ENCODE measurements at places on chromosomes 2 and 18.
A peak's percentile ranks its signal among the peaks of the same experiment; 100 is the strongest.

- DNase-seq: no peak
Measured at GRCh38 chr2:3445891-3446290, 66.4 kb downstream of the TRAPPC12 start.

DNA sequence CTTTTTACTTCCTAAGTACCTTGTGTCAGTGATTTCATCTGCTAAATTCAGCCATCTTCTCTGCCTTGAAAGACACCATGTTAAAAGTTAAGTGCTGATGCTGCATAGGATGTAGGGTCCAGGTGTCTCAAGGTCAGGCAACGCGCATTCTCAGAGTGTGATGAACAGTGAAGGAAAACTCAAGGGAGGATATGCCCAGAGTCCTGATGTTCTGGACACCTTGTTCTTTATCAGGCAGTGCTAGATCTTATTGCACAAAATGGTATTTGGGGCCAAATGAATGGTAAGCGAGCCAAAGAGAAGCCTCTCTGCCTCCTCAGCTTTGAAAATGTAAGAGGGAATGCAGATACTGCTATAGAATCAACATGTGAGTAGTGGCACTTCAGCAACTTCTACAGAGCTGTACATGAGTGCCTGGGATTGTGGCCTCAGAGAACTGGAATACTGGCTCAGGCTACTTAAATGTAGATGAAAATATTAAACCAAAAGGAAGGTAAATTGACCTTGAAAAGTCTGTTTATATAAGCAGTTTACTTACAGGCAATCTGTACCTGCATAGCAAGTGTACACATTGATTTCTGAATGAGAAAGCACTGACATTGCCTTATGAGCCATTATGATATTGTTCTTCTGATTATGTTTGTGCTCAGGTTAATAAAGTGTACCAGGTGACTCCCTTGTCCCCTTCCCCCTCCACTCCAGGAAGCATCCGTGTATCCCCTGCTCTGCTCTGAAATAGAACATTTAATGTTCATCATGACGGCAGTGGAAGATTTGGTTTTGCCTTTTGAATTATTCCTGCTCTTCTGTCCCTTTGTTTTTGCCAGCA is 86.7 kb upstream of the RANBP2 start:
- no peak for DNase-seq

GRCh38 chr2:148578493-148578884 is 66.1 kb upstream of the EPC2 start:
- no peak for DNase-seq

DNA sequence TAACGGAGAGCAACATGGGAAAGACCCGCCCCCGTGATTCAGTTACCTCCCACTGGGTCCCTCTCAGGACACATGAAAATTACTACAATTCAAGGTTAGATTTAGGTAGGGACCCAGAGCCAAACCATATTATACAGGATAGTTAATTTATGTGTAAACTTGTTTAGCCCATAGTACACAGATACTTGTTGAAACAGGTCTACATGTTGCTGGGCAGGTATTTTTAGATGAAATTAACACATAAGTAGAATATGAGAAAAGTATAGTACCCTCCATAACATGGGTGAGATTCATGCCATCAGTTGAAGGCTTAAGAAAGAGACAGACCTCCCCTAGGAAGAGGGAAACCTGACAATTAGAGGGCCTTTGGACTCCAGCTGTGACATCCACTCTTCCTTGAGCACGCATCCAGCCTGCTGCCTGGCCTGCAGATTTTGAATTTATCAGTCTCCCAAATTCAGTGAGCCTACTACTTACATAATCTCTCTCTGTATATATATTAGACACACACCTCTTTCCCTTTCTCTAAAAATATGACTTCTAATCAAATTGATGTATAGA is 463.5 kb upstream of the NETO1 start:
- no peak for DNase-seq

GRCh38 chr2:196538189-196538588 is 101.3 kb upstream of the CCDC150 start:
- no peak for DNase-seq

DNA sequence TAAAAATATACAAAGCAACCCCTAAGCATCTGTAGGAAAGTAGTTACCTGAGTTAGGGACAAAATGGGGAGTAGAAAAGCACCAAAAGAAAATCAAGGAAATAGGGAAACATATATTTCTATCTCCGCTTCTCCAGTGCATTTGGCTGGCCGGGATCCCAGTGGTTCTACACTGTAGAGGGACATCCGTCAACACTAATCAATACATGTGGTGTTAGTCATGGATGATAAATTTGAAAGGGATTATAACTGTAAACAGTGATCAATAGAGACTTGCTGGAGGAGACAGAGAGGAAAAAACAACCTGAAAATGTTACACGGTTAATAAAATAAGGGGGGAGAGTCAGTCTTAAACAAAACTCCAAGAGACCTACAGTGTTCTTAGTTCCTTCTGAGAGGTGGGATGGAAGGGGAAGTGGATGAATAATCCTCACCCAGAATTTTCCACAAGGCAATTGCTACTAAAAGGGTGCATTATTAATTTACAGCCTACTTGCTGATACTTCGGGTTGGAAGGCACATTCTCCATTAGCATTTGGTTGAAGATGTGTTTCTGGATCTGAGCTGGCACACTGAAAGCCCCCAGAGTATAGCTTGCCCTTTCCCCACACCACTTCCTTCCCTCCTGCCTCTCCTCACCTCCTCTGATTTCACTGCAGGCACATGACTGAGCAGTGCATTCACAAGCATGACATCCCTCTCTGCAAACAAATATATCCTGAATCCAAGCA is 530.0 kb downstream of the BCL11A start:
- DNase-seq: no peak

DNA sequence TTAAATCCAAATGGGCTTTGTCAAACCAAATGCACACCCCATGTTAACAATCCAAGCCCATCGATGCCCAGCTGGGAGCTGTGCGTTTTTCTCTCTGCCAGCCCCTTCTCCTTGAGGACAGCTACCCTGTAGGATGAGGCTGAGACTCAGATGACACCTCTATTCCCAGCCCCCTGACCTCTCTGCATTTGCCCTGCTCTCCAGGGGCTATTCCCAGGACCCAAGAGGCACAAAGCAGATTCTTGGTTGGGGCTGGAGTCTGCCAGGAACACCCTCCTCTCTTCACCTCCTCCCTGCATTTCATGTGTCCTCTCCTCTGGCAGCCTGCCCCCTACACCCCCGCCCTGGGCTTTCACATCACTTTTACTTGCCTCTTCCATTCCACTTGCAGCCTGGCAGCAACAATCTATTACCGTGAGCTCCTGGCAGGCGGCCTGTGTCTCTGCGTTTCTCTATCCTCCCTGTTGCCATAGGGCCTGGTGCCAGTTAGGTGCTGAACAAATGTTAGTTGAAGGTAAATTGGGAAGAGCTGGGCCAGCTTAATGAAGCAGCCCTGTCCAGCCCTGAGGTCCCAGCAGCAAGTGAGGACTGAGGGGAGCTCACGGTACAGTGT is 51.8 kb downstream of the ADD2 start:
- no peak for DNase-seq

- no peak for DNase-seq
Measured at GRCh38 chr2:196275646-196276352, 104.4 kb upstream of the STK17B start.

GRCh38 chr2:59390581-59390980 is 1149.5 kb upstream of the FANCL start:
- no peak for DNase-seq

GRCh38 chr2:97774425-97774824 is 61.0 kb downstream of the ZAP70 start:
- DNase-seq: no peak

DNA sequence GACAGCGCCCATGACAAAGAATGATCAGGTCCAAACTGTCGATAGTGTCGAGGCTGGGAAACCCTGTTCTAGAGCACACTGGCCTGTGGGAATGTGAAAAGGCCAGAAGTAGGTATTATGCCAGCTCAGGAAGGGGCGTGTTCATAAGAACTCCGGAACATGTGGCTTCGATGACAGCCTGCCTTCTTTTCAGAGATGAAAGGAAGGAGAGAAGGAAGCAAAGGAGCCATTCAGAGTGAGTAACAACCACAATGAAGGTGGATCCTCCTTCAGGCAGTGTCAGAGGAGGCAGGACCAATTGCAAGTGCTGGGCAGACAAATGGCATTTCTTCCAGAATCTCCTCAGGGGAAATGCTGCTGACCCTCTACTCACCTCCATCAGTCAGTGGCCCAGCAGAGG is 58.5 kb downstream of the NCKAP5 start:
- no peak for DNase-seq

- no peak for DNase-seq
Measured at GRCh38 chr2:239961662-239962613, 63.2 kb downstream of the NDUFA10 start.

GRCh38 chr2:134269972-134270735 is 16.3 kb downstream of the MGAT5 start:
- DNase-seq: no peak

DNA sequence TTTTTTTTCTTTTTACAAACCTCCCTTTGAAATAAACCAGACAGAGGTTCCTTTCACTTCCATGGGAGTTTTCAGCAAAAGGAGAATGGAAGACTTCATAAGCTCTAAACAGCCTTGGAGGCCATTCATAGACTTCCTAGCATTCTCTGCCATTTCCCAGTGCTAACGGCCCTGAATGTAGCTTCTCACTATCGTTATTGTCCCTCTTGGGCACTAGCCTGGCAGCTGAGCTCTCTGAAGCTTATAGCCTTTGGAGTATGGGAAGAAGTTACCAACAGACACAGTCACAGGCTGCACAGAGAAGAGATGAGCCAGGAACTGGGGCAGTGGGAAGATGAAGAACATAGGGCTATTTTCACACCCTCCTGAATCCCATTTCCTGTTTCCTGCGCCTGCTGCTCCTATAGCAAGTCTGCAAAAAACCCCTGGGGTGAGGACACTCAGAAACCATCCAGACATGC is 29.1 kb upstream of the EPC2 start:
- DNase-seq: no peak

DNA sequence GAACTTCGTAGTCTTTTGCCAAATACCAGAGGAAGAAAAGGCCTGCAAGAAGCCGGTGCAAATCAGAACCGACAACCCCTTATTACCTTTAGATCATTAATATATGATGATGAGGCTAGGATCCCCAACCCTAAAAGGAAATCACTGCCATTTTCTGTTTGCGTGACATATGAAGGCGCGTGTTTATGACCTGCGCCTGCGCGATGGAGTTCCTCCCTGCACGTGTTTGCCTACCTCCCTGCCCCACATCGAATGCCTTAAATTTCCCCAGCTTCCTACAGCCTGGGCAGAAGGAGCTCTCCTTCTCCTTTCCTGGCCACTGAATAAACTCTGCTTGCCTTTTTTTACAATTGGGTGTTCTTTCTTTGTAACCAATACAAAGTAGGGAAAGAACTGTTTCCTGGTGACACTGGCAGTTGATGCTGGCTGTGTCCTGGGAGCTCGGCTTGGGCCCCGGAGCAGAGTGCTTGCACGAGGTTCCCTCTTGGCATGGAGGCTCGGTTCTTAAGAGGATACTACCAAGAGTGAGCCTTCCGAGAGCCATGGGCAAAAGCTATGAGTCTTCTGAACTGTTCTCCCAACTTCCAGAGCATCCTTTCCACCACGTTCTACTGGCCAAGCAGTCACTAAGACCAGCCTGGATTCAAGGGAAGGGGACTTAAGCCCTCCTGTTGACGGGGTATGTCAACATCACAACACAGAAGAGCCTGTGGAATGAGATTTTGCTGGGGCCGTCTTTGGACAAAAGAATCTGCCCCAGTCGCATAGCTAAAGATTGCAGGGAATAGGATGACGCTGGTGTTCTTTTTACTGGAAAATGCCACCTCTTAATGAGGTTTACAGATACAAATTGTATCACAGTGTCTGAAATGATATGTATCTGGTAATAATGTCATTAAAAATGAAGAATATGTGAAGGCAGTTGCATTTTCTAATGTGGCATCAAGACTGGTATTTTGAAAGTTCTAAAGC is 179.8 kb downstream of the SH3BP4 start:
- no peak for DNase-seq

DNA sequence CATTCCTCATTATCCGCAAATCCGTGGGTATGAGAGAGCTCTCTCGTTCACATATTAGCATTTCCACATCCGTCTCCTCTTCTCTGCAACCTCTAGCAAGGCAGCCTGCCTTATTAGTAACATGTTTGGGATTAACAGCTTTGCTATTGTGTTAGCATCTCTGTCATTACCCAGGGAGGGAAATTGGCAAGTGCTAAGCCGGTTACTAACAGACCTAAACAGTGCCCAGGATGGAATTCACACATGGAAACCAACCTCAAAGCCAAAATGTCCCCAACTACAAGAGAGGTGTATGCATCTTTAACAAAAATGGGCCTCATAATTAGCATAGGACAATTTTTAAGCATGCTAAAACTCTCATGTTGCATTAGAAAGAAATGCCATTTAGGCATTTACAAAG is 309.0 kb upstream of the MEIS1 start:
- DNase-seq: no peak

- DNase-seq: no peak
Measured at GRCh38 chr2:29865512-29865911, 55.9 kb downstream of the ALK start.

GRCh38 chr2:12501469-12502158 is 215.1 kb upstream of the TRIB2 start:
- peak; percentile 43 for DNase-seq

- DNase-seq: no peak
Measured at GRCh38 chr18:63119647-63120046, 199.9 kb downstream of the BCL2 start.

DNA sequence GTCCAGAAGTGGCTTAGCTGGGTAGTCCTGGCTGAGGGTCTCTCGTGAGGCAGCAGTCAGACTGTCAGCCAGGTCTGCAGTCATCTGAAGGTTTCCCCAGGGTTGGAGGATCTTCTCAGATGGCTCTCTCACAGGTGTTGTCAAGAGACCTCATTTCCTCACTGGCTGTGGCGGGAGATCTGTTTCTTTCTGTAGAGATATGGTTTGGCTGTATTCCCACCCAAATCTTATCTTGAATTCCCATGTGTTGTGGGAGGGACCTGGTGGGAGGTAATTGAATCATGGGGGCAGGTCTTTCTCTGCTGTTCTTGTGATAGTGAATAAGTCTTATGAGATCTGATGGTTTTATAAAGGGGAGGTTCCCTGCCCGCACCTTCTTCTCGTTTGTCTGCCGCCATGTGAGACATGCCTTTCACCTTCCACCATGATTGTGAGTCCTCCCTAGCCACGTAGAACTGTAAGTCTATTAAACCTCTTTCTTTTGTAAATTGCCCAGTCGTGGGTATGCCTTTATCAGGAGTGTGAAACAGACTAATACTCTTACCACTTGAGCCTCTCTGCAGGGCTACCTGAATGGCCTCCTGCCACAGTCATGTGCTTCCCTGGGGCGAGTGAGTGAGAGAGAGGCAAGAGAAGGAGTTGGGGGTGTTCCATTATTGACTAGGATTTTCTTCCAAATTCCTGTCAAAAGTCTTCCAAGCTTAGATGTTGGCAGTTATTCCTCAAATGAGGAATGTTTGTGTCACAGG is 23.6 kb downstream of the MALT1 start:
- no peak for DNase-seq

DNA sequence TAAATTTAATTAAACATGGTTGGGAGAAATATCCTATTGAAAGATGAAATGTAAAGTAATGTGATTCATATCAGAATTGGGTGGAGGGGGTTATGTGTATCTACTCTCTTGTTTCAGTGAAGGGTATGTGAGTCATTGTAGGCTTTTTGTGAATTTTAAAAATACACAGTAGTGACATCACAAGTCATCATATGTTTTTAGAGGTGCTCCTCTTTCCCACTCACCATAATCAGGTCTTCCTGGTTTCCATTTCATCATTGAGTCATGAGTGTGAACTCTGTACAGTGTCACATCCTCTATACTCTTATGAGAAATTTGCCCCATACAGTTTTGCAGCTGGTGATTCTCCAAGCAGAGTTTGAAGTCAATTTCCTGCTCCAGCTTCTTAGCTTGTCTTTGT is 18.8 kb downstream of the FSIP2 start:
- no peak for DNase-seq

GRCh38 chr2:144514616-144515091 is 5.3 kb downstream of the ZEB2 start:
- no peak for DNase-seq

Measured in T-helper 22 cell (primary cell).